ENCODE measurements at places on chromosomes 13 and 19. TPM values are rescaled to one million over a fixed set of nuclear protein-coding genes. Genes with fewer than 3 reads are reported as not detected.

Gene GNG7
- total RNA-seq, result 1.4 TPM

Gene TJP3
- total RNA-seq, result 343 TPM

Gene ABHD13
- 9.8 TPM for total RNA-seq

Gene DCT
- 0.08 TPM for total RNA-seq

- DNase-seq, result no peak
These were observed 777.9 kb downstream of the DACH1 start for GRCh38 chr13:71089056-71089455.

- DNase-seq, result no peak
These were observed 243.5 kb downstream of the RGCC start for GRCh38 chr13:41700790-41701310.

- no peak for DNase-seq
These were observed 16.9 kb downstream of the TMPRSS9 start for GRCh38 chr19:2376784-2377519.

DNA sequence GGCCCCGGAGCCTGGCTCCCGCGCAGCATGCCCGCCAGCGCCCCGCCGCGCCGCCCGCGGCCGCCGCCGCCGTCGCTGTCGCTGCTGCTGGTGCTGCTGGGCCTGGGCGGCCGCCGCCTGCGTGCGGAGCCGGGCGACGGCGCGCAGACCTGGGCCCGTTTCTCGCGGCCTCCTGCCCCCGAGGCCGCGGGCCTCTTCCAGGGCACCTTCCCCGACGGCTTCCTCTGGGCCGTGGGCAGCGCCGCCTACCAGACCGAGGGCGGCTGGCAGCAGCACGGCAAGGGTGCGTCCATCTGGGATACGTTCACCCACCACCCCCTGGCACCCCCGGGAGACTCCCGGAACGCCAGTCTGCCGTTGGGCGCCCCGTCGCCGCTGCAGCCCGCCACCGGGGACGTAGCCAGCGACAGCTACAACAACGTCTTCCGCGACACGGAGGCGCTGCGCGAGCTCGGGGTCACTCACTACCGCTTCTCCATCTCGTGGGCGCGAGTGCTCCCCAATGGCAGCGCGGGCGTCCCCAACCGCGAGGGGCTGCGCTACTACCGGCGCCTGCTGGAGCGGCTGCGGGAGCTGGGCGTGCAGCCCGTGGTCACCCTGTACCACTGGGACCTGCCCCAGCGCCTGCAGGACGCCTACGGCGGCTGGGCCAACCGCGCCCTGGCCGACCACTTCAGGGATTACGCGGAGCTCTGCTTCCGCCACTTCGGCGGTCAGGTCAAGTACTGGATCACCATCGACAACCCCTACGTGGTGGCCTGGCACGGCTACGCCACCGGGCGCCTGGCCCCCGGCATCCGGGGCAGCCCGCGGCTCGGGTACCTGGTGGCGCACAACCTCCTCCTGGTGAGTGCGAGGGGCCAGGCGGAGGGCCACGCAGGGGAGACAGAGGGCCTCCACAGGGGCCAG lies at the start of gene KL:
KL (plus strand) TSS at position 10 of the 909 bp plus-strand sequence; CDS start at position 28, 18 bp downstream.
- DNase-seq, result peak; percentile 34

GRCh38 chr19:47049307-47049700 lies 880 bp upstream of the TMEM160 start:
- no peak for DNase-seq
